ENCODE measurements at places on chromosomes 7 and 10. TPM values are rescaled to one million over a fixed set of nuclear protein-coding genes. Genes with fewer than 3 reads are reported as not detected.

GRB10 gene
- total RNA-seq: 2.9 TPM

RAB18 gene
- 130 TPM for total RNA-seq

EDRF1 gene
- 49.0 TPM for total RNA-seq

NKX6-2 gene
- total RNA-seq: not detected

SPDYE2 gene
- not detected for total RNA-seq

CPXM2 gene
- total RNA-seq: not detected

DGKB gene
- not detected for total RNA-seq

FUOM gene
- total RNA-seq: 7.9 TPM

ZNF727 gene
- not detected for total RNA-seq

ASB10 gene
- not detected for total RNA-seq

TSPAN15 gene
- total RNA-seq: 2.6 TPM

NUTM2B gene
- 1.3 TPM for total RNA-seq

NME8 gene
- total RNA-seq: not detected

UFSP1 gene
- 2.1 TPM for total RNA-seq

ANKRD61 gene
- not detected for total RNA-seq

SFTPA1 gene
- total RNA-seq: not detected

GSTO2 gene
- total RNA-seq: 0.49 TPM

ABI1 gene
- 94.5 TPM for total RNA-seq

IKZF1 gene
- 248 TPM for total RNA-seq

ATOH7 gene
- not detected for total RNA-seq

MET gene
- total RNA-seq: not detected

CBX3 gene
- total RNA-seq: 103 TPM

GTF2IRD1 gene
- 0.11 TPM for total RNA-seq

CALML3 gene
- total RNA-seq: not detected

VWC2 gene
- total RNA-seq: not detected

KIN gene
- 13.0 TPM for total RNA-seq
